ENCODE measurements at places on chromosomes 3 and 15.

DNA sequence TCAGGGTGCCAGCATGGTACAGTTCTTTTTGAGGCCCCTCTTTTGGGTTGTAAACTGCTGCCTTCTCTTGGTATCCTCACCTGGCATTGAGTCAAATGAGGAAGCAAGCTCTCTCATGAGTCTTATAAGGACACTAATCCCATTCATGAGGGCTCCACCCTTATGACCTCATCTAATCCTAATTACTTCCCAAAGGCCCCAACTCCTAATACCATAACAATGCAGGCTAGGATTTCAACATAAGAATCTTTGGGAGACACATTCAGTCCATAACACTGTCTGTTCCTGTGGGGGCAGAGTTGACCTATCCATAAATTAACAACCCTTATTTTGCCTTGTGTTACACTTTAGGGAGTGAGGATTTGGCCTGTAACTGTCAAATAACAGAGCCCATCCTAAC is 278.3 kb downstream of the LRTM1 start:
- DNase-seq = no peak

GRCh38 chr3:108346301-108347227 is 50.2 kb downstream of the HHLA2 start:
- DNase-seq = no peak

GRCh38 chr15:84830036-84830435 is 12.9 kb downstream of the ALPK3 start:
- DNase-seq = no peak

- DNase-seq = no peak
These were observed 256.5 kb downstream of the THRB start for GRCh38 chr3:24237971-24238706.

GRCh38 chr3:58251631-58252035 is 14.0 kb downstream of the ABHD6 start:
- DNase-seq = no peak

DNA sequence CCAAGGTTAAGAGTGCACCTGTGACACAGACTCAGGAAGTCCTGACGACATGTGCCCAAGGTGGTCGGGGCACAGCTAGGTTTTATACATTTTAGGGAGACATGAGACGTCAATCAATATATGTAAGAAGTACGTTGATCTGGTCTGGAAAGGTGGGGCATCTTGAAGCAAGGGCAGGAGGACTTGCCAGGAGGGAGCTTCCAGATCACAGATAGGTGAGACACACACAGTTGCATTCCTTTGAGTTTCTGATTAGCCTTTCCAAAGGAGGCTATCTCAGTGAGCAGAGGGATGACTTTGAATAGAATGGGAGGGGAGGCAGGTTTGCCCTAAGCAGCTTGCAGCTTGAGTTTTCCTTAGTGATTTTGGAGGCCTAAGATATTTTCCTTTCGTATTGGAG is 257.4 kb downstream of the CGGBP1 start:
- DNase-seq = no peak

DNA sequence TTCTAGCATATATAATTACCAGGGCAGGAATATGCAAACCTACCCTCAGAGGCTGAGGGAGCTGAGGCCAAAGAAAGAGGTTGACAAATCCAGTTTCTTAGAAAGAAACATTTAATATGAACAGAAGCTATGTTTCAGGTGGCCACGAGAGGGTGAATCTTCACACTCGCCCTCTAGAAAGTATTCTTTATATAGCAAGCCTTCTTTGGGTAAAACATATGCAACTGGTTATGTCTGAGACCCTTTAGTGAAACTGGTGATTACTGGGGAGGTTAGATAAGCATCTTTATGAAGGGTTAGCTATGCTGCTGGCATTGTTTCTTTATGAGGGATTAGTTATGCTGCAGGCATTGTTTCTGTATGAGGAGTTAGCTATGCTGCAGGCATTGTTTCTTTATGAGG is 50.7 kb upstream of the GOLGA6L2 start:
- no peak for DNase-seq

DNA sequence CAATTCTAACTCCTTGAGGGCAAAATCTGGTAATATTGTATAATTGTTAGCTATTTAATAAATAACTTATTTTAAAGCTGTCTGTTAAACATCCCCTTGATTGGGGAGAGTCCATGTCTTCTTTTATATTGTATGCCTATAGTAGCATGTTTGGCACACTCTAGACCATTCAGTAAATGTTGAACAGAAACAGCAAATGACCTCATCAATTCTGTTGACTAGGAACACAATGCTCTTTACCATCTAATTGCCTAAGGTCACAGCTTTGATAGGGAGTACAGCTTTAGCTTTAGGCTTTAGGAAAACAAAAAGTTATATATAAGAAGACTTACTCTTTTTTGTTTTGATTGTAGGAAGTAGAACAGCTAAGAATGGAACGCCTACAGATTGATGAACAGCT is 27.0 kb downstream of the DNAJC19 start:
- DNase-seq = no peak

- no peak for DNase-seq
These were observed 32.2 kb downstream of the GRM2 start for GRCh38 chr3:51739110-51739509.
